Activated naive CD8-positive, alpha-beta T cell treated with anti-CD3 and anti-CD28 coated beads, Interleukin-2, amount 50 U/mL, for 24 hours (primary cell): ENCODE measurements at places on chromosomes 11 and 22.

GRCh38 chr11:94494126-94494680 lies 419 bp downstream of the ANKRD49 start:
- no peaks in the 10 kb centered on the region for H3K27me3 ChIP-seq
- peak overlapping the region; percentile 96 for H3K27ac ChIP-seq
- DNase-seq, result no peak
- H3K4me3 ChIP-seq, result peak overlapping the region; percentile 93
- peaks cover 31% of the 10 kb centered on the region for H3K4me1 ChIP-seq

DNA sequence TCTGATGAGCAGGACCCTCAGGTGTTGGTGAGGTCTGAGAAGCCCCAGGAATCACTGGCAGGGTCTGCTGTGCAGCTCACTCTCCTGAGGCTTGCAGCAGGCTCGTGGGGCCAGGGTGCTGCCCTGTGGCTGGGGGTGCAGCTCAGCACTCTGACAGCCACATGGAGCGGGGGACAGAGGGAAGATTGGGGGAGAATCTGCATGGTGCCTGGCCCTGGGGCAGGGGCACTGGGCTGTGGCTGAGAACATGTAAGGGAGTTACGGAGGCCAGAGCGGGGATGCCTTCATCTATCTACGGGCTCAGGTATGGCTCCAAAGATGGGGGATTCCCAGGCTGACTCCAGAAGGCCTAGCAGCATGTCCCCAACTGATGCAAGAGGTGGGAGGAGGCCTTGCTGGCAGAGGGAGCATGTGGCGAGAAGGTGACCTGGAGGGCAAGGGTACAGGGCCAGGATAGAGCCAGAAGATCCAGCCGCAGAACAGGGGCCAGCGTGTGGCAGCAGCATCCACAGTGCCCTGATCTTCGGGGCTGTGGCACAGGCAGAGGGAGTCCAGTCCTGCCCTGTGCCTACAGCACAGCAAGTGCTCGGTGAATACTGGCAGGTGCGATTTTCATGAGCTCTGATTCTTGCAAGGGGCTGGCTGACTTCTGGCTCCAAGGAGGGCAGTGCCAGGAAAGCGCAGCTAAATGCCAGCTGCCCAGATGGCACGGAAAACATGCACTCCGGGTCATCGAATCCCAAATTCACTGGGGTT lies 184.7 kb downstream of the CTTN start:
- DNase-seq, result no peak
- no peak overlapping the region for H3K4me3 ChIP-seq
- H3K27me3 ChIP-seq, result peaks cover 19% of the 10 kb centered on the region
- H3K36me3 ChIP-seq, result no peaks in the 10 kb centered on the region
- no peak overlapping the region for H3K27ac ChIP-seq

- peaks cover 4% of the 10 kb centered on the region for H3K4me1 ChIP-seq
- peaks cover 49% of the 10 kb centered on the region for H3K27me3 ChIP-seq
- H3K4me3 ChIP-seq, result no peak overlapping the region
- H3K27ac ChIP-seq, result no peak overlapping the region
- no peaks in the 10 kb centered on the region for H3K36me3 ChIP-seq
- DNase-seq, result no peak
Observed at GRCh38 chr22:37328017-37328416, 45.7 kb downstream of the CYTH4 start.

GRCh38 chr11:100861212-100861611 lies 174.1 kb downstream of the ARHGAP42 start:
- H3K27me3 ChIP-seq, result no peaks in the 10 kb centered on the region
- no peak overlapping the region for H3K4me3 ChIP-seq
- H3K27ac ChIP-seq, result no peak overlapping the region
- DNase-seq, result no peak

DNA sequence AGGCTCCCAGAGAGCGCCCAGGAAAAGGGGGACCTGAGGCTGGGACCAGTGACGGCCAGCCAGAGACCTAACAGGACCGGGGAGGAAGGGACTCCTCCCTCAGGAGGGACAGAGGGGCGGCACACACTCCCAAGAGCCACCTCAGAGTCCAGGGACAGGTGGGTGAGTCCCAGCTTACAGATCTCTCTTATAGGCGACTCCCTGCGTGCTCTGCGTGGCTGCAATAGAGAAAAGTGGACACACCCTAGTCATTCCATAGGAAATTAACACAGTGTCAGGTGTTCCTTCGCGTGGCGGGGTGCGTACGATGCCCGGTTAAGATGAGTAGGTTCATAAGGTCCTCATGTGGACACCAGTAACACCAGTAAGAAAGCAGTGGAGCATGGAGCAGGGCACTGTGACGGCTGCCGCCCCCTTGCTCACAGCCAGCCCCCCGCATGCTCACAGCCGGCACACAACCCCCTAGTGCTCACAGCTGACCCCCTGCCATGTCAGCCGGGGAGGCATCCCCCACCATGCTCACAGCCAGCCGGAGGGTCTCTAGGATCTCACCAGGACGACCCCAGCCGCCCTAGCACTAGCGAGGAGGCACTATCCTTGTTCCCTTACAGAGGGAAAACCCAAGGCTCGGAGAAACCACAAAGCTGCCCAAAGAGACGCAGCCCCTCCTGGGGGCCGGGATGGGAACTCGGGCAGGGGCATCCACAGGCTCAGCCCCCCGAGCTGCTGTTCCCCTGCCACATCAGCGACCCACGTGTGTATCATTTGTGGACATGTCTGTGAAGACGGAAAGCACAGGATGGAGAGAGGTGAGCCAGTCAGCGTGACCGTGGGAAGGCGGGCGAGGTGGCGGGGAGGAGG lies 426.8 kb downstream of the TBC1D22A start:
- H3K27ac ChIP-seq, result no peak overlapping the region
- no peak for DNase-seq

GRCh38 chr11:64803158-64803845 lies at the start of gene MAP4K2:
Gene MAP4K2, minus strand, starts transcription at chr11:64803214. Its CDS starts 65 bp downstream, at chr11:64803149.
- H3K4me1 ChIP-seq, result peaks cover 30% of the 10 kb centered on the region
- H3K27ac ChIP-seq, result peak within 1 kb of the TSS; percentile 89
- peak; percentile 88 for DNase-seq
- peaks cover 13% of the 10 kb centered on the region for H3K36me3 ChIP-seq
- peak within 1 kb of the TSS; percentile 86 for H3K4me3 ChIP-seq

DNA sequence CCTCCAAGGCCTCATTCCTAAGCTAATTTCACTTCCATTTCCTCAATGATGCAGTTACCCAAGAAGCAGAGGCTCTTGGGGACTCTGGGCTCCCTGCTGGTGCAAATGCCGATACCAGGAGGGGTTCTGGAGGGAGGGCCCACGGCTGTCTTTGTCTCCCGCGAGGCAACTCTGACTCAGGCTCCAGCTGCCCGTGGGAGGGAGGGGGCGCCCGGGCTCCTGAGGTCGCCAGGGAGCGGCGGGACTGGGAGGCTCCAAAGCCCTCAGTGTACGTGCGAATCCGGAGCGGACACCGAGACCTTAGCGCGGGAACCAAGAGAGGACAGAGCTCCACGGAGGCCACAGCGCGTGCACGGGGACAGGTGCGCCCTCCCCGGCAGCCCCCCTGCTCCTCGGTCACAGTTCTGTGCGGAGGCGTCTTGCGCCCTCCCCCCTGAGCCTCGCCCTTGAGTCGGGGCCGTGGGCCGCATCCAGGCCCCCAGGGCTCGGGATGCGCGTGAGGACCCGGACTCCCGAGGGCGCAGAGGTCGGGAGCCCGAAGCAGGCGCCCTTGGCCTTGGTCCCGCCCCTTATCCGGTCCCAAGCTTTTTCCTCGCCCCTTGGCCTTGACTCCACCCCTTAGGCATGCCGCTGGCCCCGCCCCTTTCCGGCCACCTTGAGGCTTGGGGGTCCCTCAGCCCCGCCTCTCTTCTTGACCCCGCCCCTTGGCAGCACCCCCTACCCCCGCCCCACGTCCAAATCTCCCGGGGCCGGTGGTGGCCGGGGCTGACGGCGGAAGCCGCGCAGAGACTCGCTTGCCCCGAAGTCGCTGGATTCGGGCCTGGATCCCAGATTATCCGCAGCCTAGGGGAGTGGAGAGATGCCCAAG lies 4.7 kb upstream of the SHISA8 start:
- H3K27me3 ChIP-seq, result peaks cover 19% of the 10 kb centered on the region
- DNase-seq, result peak; percentile 72
- peaks cover 2% of the 10 kb centered on the region for H3K36me3 ChIP-seq
- H3K4me3 ChIP-seq, result peak overlapping the region; percentile 58

DNA sequence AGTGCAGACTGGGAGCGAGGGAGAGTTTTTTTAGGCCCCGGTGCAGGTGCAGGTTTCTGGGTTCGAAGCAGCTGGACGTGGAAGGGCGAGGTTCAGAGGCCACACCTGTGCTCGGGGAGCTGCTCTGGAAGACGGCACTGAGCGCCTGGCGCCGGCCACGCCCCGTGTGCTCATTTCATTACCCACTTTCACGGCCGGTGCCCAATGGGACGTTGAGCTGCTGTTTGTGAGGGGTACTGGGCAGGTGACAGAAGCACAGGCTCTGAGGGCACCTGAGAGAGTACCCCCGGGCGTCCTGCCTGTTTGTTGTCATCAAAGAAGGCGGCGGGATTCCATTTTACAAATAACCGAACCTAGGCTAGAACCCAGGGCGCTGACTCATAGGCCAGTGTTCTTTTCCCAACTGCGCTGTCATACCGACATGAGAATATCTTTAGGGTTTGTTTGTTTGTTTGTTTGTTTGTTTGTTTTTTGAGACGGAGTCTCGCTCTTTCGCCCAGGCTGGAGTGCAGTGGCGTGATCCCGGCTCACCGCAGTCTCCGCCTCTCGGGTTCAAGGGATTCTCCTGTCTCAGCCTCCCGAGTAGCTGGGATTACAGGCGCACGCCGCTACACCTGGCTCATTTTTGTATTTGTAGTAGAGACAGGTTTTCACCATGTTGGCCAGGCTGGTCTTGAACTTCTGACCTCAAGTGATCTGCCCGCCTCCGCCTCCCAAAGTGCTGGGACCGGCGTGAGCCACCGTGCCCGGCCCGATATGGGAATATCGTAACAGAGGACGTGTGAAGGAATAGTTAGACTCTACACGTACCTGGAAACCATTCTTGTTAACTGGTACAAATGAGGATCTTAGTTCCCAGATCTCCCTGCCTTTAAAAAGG lies 16.6 kb upstream of the SPTBN2 start:
- peak overlapping the region; percentile 54 for H3K27ac ChIP-seq
- no peaks in the 10 kb centered on the region for H3K27me3 ChIP-seq
- H3K4me1 ChIP-seq, result peaks cover 16% of the 10 kb centered on the region
- peaks cover 2% of the 10 kb centered on the region for H3K36me3 ChIP-seq
- peak; percentile 46 for DNase-seq

DNA sequence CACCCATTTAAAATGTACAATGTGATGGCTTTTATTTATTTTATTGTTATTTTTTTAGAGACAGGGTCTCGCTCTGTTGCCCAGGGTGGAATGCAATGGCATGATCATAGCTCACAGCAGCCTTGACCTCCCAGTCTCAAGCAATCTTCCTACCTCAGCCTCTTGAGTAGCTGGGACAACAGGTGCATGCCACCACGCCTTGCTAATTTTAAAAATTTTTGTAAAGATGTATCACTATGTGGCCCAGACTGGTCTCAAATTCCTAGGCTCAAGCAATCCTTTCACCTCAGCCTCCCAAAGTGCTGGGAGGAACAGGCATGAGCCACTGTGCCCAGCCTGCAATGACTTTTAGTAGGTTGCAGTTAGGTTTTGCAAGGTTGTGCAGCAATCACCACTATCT lies 14.3 kb downstream of the CLDN5 start:
- no peak for DNase-seq
- H3K4me3 ChIP-seq, result no peak overlapping the region
- H3K27me3 ChIP-seq, result no peaks in the 10 kb centered on the region
- peaks cover 70% of the 10 kb centered on the region for H3K36me3 ChIP-seq
- no peak overlapping the region for H3K27ac ChIP-seq

GRCh38 chr22:49155039-49155769 lies 672.5 kb downstream of the BRD1 start:
- H3K27ac ChIP-seq, result no peak overlapping the region
- H3K4me3 ChIP-seq, result no peak overlapping the region
- DNase-seq, result no peak
- H3K27me3 ChIP-seq, result no peaks in the 10 kb centered on the region
- no peaks in the 10 kb centered on the region for H3K4me1 ChIP-seq

DNA sequence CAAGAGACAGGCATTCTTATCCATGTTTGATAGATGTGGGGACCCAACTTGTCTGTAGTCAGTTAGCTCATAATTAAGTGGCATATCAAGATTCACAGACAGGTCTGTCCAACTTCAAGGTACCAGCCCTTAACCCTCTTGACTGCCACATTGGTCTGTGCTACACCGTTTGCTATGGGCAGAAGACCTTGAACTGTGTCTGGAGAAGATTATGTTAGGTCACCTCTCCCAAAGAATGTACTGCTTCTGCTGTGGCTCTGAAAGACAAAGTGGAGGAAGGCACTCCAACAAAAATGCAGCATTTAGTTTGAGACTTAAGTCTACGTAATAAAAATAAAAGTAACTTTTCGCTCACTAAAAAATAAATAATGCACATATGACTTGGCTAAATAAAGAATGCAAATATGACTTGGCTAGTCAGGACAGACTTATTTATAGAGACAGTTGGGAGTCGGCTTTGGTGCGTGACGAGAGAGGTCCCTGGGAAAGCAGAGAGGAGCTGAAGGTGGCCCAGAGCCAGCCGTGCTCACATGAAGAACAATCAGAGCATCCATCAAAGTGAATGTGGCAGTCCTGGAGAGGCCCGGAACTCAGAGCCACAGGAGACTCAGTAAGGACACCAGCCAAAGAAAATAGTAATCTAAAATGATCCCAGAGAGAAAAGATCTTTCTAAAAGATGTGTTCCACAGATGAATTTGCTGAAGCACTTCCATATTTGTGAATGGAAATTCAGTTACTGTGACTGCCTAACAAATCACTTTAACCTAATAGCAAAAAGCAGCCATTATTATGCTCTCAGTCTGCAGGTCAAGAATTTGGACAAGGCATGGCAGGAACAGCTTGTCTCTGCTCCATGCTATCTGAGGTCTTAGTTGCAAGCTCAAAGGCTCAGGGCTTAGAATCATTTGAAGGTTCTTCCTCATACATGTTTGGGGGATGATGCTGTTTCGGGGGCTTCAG lies 35.0 kb downstream of the CWC15 start:
- H3K4me1 ChIP-seq, result peaks cover 20% of the 10 kb centered on the region
- H3K4me3 ChIP-seq, result no peak overlapping the region
- H3K27me3 ChIP-seq, result peaks cover under 1% of the 10 kb centered on the region
- H3K36me3 ChIP-seq, result no peaks in the 10 kb centered on the region
